ENCODE measurements at places on chromosomes 12 and 14. TPM values are rescaled to one million over a fixed set of nuclear protein-coding genes. Genes with fewer than 3 reads are reported as not detected.
A peak's percentile ranks its signal among the peaks of the same experiment; 100 is the strongest.

Gene ARF3
- 73.5 TPM for total RNA-seq

DNA sequence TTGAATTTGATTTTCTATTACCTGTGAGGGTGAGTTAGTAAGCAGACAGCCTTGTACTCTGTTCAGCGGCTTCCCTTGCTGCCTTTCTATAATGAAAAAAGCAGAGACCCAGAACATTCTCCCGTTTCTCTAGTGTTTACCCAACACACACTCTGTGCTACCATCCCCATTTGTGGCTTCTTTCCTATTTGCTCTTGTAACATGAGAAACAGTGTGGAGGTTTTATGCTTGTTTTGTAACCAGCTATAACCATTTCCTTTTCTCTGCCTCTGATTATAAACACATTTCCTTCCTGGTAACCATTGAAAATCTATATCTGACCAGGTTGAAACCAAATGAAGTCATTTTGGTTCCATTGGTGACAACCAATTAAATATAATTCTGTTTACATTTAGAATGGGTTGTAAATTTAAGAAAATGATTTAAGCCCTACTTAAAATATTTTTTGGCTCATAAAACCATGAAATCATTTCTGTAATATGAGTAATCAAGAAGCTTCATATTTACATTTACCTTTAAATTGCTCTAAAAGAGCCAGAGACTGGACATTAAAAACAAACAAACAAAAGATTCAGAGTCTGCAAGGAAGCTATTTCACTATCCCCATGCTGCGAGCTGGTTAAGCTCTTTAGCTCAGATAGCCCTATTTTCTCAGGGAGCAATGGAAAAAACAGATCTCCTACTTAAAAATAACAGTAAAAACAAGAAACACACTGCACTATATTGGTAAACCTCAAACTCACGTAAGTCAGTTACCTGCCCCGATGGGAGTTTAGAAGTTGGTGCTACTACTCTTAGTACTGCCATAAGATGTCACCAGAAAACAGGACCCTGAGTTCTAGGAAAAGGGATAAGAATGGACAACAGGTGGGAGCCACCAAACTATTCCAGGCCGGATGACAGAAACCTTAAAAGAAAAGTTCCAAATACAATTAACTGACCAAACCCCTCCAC lies 206.5 kb upstream of the EEA1 start:
- peak overlapping the region; percentile 14 for H3K4me3 ChIP-seq
- no peaks in the 10 kb centered on the region for H3K36me3 ChIP-seq
- H3K27me3 ChIP-seq, result no peaks in the 10 kb centered on the region
- H3K4me1 ChIP-seq, result peaks cover 47% of the 10 kb centered on the region
- H3K27ac ChIP-seq, result no peak overlapping the region

- H3K36me3 ChIP-seq, result peaks cover 7% of the 10 kb centered on the region
- peak overlapping the region; percentile 91 for H3K4me3 ChIP-seq
- H3K4me1 ChIP-seq, result peaks cover 77% of the 10 kb centered on the region
- DNase-seq, result no peak
- H3K27me3 ChIP-seq, result peaks cover 13% of the 10 kb centered on the region
Measured at GRCh38 chr14:50828721-50829488, 2.1 kb downstream of the NIN start.

Gene DHRS2
- 10.6 TPM for total RNA-seq

GRCh38 chr14:73502017-73502619 lies 11.4 kb downstream of the RIOX1 start:
- peak overlapping the region; percentile 68 for H3K27ac ChIP-seq
- no peaks in the 10 kb centered on the region for H3K4me1 ChIP-seq

DNA sequence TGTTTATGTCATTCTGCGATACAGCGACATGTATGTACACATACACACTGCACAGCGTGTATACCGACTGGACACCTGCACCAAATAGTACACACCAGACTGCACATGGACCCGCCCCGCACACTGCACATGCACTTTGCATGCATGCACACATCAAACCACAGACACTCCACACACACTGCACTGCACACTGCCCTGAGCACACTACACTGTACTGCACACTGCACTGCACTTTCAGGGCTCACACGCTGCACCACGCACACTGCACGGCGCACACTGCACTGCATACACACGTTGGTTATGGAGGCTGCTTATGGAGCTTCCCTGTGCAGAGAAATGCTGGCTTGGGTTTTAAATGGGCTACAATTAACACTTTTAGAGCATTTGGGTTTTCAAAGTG lies 1.6 kb downstream of the PAPLN start:
- no peak overlapping the region for H3K4me3 ChIP-seq
- H3K27ac ChIP-seq, result no peak overlapping the region
- DNase-seq, result no peak
- peaks cover 42% of the 10 kb centered on the region for H3K4me1 ChIP-seq
- peaks cover 88% of the 10 kb centered on the region for H3K27me3 ChIP-seq

DNA sequence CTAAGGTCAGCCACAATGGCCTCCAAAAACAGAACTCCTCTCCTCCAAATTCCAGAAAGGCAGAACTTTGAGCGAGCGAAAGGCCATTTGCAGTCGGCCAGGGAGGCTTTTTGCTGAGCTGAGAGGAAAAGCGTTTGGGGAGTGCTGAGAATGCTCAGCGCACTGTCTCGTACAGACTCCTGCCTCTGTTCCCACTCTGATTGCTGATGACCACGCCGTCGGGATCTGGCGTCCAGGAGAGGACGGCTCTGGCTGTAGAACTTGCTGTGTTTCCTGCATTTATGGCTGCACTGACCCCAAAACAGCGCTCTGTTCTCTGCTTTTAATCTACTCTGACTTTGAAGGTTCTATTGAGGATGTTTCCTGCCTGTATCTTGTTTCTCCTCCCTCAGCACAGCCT lies 82.4 kb upstream of the WSCD2 start:
- H3K4me1 ChIP-seq, result peaks cover 11% of the 10 kb centered on the region
- H3K4me3 ChIP-seq, result peak overlapping the region; percentile 41

DNA sequence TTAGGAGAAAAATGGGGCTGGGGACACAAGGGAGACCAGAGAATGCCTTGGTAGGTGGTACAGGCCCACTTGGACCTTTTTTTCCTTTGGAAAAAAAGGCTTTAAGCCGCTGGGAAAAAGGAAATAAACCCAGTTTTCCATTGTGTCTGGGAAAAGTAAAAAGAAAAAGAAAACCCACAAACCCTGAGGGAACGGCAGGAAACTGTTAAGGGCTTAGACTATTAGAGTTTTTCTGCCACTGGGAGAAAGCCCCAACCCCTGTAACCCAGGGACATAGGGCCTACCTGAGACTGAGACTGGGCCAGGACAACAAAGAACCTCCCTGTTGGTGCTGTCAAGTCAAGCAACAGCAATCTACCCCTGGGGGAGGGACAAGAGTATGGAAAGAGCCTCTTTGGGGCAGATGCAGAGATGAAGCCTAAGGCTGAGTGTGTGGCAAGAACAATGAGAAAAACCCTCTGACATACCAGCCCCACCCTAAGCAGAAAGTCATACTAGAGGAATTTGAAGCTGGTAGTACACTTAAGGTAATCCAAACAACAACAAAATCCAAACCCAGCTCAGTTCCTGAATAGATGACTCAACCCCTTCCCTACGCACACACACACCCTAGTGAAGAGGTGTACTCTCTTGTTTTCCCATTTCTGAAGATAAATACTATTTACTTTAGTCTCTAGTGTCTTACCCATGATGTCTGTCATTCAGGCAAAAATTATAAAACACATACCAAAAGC lies 22.8 kb downstream of the ATF1 start:
- peaks cover 7% of the 10 kb centered on the region for H3K36me3 ChIP-seq
- peak overlapping the region; percentile 57 for H3K27ac ChIP-seq
- H3K4me3 ChIP-seq, result no peak overlapping the region

DNA sequence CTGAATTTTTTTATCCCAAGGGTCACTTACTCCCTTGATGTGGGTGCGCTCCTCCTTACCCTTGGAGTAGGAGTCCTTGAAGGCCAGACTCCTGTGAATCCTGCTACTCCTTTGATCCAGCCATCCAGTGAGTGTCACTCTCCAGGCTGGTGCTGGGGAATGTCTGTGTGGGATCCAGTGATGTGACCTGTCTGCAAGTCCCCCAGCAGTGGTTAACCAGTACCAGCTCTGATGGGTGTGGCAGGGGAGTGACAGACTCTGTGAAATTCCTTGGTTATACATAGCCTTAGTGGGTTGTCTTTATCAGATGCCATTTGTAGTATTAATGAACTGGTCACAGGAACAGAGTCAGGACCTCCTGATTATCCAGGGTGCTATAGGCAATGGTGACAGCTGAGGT lies 409.5 kb upstream of the LMO3 start:
- no peak for DNase-seq
- no peak overlapping the region for H3K27ac ChIP-seq
- H3K27me3 ChIP-seq, result no peaks in the 10 kb centered on the region
- no peaks in the 10 kb centered on the region for H3K36me3 ChIP-seq
- no peaks in the 10 kb centered on the region for H3K4me1 ChIP-seq

DNA sequence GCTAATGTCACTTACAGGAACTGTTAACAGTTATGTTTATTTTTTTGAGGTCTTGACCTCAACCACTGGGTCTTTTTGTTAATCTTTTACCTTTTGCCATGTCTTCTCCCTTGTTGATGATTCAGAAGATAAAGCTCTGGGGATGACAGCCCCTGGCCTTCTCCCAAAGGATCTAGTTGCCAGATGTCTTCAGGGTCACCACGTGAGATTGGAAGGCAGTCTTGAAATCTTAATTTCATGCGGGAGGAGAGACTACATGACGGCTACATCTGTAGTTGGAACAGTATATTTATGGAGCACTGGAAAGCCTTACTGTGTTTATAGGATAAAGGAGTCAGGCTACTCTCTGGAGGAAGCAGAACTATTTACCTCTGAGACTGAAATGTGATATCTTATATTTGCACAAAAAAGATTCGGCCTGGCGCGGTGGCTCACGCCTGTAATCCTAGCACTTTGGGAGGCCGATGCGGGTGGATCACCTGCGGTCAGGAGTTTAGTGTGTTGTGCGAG lies 5.6 kb downstream of the MLEC start:
- no peak overlapping the region for H3K4me3 ChIP-seq
- no peaks in the 10 kb centered on the region for H3K27me3 ChIP-seq
- DNase-seq, result no peak
- peaks cover 49% of the 10 kb centered on the region for H3K4me1 ChIP-seq
- H3K36me3 ChIP-seq, result peaks cover 3% of the 10 kb centered on the region

DNA sequence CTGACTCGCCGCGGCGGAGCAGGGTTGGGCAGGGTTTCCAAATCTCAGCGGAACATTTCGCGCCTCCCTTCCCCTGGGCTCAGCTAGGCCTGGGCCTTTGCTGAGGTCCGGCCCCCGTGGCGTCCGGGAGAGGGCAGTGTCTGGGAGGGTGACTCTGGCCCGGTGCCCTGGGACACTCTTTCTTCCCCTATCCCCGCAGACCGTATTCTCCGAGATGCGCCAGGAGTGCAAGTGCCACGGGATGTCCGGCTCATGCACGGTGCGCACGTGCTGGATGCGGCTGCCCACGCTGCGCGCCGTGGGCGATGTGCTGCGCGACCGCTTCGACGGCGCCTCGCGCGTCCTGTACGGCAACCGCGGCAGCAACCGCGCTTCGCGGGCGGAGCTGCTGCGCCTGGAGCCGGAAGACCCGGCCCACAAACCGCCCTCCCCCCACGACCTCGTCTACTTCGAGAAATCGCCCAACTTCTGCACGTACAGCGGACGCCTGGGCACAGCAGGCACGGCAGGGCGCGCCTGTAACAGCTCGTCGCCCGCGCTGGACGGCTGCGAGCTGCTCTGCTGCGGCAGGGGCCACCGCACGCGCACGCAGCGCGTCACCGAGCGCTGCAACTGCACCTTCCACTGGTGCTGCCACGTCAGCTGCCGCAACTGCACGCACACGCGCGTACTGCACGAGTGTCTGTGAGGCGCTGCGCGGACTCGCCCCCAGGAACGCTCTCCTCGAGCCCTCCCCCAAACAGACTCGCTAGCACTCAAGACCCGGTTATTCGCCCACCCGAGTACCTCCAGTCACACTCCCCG lies 3.0 kb downstream of the WNT1 start:
- DNase-seq, result peak; percentile 47
- H3K4me3 ChIP-seq, result peak overlapping the region; percentile 83
- H3K4me1 ChIP-seq, result peaks cover 50% of the 10 kb centered on the region
- H3K27me3 ChIP-seq, result peaks cover 87% of the 10 kb centered on the region
- no peaks in the 10 kb centered on the region for H3K36me3 ChIP-seq

Gene PNN
- total RNA-seq, result 102 TPM

Gene BAG5
- 29.3 TPM for total RNA-seq

GRCh38 chr14:101665478-101666078 lies 95.9 kb upstream of the PPP2R5C start:
- H3K27me3 ChIP-seq, result peaks cover 17% of the 10 kb centered on the region
- H3K36me3 ChIP-seq, result peaks cover 8% of the 10 kb centered on the region
- peak overlapping the region; percentile 78 for H3K27ac ChIP-seq
- no peaks in the 10 kb centered on the region for H3K4me1 ChIP-seq
- no peak overlapping the region for H3K4me3 ChIP-seq

Gene KLRK1
- total RNA-seq, result 18.9 TPM

DNA sequence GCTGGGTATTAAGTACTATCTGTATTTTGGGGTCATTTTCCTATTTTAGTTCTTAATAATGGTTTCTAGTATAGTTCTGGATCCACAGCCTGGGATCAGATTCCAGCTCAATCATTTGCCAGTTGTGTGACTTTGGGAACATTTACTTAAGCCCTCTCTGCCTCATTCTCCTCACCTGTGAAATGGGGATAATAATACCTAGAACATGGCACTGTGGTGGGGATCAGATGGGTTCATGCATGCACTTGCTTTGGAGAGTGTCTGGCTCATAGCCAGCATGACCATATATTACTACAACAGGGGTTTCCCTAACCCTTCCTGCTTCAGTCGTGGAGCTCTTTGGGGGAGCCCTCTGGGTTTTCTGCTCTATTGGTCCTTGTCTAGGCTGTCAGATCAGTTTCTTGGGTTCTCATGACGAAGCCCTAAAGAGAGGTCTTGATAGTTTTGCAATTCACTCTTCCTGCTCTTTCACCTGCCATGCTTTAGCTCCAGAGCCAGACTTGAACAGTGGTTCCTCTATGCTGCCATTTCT lies 34.1 kb upstream of the SMOC1 start:
- no peaks in the 10 kb centered on the region for H3K4me1 ChIP-seq
- peaks cover 8% of the 10 kb centered on the region for H3K27me3 ChIP-seq
- H3K4me3 ChIP-seq, result no peak overlapping the region
- DNase-seq, result no peak
- no peaks in the 10 kb centered on the region for H3K36me3 ChIP-seq
- no peak overlapping the region for H3K27ac ChIP-seq

DNA sequence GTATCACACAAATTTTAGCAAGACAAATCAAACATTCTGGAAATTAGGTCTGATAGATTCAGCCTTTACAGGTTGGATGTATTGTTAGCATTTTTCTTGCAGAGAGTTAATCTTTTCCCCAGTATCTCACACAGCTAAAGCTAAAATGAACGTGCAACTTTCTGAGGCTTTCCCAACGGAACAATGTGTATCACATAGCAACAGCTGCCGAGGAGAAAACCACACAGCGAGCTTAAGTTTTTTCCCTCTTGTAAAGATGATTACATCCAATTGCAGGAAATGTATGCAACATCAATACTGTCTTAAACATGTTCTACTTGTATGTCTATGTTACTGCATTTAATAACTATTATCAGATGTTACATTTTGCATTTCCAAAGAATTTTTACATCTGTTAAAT lies 182.2 kb downstream of the CCDC59 start:
- H3K27ac ChIP-seq, result no peak overlapping the region
- no peak overlapping the region for H3K4me3 ChIP-seq

GRCh38 chr14:25090256-25090655 lies 40.3 kb upstream of the STXBP6 start:
- H3K36me3 ChIP-seq, result no peaks in the 10 kb centered on the region
- no peak for DNase-seq
- H3K27ac ChIP-seq, result no peak overlapping the region
- H3K4me1 ChIP-seq, result no peaks in the 10 kb centered on the region
- H3K27me3 ChIP-seq, result peaks cover 25% of the 10 kb centered on the region

GRCh38 chr14:68880581-68881105 lies 87.8 kb upstream of the ZFP36L1 start:
- H3K4me3 ChIP-seq, result no peak overlapping the region
- DNase-seq, result no peak
- no peaks in the 10 kb centered on the region for H3K4me1 ChIP-seq
- H3K36me3 ChIP-seq, result peaks cover 6% of the 10 kb centered on the region
- H3K27ac ChIP-seq, result no peak overlapping the region
- no peaks in the 10 kb centered on the region for H3K27me3 ChIP-seq

Gene TRIM9
- total RNA-seq, result 1.4 TPM

All from activated T-cell treated with anti-CD3 and anti-CD28 coated beads, Interleukin-2, amount 50 U/mL, for 72 hours (primary cell).